ENCODE measurements at places on chromosomes 16 and 17.

DNA sequence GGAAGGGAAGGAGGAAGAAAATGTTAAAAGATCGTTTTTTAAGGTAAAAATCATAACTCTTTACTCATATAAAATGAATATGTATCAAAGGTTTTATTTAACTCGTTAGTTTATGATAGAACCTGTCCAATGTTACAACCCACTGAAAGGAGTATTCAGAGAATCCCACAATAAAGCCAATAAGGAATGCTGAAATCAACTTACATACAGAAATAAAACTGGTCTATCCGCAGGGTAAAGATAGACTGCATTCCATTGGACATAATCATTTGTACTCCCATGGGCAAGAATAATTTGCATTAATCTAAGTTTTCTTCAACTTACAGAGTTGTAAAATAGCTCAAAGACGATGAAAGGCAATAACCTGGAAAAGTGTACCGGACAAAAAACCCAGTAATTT lies 17.9 kb upstream of the BEAN1 start:
- no peak for DNase-seq

DNA sequence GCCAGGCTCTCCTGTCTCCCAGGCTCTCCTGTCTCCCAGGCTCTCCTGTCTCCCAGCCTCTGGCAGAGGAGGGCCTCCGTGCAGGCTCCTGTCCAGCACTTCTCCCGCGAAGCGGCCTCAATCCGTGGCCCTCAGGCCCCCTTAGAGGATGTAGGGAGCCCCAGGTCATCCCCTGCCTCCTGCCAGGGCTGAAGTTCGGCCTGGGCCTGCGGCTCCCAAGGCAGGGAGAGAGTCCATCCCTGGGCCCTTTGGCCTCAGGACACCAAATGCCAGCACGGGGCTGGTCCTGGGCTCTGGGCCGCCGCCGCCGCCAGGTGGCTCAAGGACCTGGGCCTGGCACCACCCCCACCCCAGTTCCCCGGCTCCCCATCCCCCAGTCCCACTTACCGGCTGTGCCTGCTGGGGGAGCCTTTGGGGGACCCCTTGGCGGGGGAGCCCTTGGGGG lies 370 bp downstream of the EVPL start:
- DNase-seq, result no peak

DNA sequence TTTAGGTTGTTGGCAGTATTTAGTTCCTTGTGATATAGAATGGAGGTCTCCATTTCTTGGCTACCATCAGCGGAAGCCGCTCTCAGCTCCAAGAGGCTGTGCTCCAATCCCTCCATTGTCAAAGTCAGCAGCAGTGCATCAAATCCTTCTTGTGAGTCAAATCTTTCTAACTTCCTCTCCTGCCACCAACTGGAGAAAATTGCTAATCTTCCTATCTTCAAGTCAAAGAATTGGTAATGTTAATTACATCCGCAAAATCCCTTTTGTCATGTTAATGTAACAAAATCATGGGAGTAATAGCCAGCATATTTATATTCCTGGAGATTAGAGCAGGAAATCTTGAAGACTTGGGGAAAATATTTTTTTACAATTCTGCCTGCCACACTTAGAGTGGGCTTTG lies 436.4 kb upstream of the DYNLRB2 start:
- DNase-seq, result no peak

DNA sequence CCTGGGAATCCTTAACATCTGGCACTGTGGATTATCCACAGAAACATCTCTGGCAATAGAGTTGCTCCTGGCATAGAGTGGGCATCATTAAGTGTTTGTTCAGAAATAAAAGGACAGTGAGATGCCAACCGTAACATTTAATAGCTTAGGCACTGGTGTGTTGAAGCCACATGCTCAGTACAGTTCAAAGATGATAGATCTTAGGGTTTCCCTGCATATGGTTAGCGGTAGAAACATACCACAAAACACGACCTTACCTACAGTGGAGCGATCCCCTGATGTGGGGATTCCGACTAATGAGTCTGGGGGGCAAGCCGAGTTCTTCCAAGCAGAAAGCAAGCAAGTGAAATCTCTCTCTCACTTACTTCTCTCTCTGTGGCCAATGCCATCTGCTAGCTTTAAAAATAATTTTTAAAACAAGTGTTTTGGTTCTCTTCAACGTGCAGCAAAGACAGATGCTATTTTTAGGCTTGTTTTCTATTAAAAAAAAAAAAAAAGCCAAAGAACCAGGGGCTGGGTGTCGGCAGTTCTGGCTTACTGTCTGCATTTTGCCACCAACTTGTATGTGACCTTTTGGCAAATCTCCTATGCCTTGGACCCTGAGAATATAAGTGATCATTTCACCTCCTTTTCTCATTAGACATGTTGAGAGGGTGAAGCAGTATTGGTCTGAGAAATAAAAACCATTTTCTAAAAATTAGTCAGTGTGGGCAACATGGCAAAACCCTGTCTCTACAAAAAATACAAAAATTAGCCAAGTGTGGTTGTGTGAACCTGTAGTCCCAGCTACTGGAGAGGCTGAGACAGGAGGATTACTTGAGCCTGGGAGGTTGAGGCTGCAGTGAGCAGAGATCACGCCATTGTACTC lies 89.2 kb upstream of the CACNG3 start:
- no peak for DNase-seq

DNA sequence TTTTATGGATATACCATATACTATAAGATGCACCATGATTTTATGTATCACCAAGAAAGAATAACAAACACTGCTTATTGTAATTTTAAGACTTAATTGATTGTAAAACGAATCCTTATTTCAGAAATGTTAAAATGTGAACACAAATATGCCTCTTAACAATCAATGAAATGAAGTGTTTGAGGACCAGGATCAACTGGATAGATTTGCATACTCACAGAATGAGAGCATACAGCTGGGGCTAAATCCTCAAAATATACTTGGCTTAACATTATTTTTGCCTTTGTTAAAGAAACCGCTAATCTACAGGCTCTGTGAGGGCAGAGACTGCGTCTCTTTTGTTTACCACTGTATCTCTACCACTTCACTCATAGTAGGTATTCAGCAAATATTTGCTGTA lies 93.6 kb downstream of the SPACA3 start:
- DNase-seq, result no peak

DNA sequence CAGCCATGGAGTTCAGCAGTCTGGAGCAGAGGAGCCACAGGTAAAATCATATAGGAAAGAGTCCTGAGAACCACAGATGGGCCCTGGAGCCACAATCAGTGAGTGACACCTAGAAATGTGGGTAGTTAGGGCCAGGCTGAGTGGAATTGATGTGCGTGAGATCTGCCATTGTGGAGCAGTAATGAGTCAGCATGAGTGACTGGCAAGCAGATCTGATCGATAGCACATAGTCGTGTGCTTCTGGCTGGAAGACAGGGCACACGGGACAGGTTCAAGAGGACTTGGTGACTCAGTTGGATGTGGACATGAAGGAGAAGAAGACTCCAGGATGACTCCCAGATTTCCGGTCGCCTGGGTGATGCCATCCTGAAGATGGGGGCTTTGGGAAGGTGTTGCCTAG lies 12.3 kb downstream of the ADORA2B start:
- DNase-seq, result peak; percentile 59
